ENCODE measurements at places on chromosomes 4 and X.

DNA sequence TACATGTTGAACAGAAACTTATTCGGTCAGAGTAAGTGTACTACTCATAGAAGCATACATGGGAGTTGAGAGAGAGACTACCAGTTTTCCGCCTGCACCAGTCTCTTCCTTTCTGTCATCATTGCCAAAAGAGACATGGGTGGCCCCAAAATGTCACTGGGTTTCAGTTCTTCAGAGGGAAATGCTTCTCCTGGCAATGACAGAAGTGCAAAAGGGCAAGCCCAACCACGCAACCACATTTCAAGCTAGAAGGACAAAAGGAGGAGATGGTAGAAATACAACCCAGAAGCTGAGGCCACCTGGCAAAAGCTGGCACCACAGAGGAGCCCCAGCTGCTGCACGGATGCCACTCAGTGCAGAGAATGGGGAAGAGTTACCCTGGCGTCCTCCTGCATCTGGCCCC, 320.1 kb downstream of the BCOR start:
- DNase-seq, result no peak

DNA sequence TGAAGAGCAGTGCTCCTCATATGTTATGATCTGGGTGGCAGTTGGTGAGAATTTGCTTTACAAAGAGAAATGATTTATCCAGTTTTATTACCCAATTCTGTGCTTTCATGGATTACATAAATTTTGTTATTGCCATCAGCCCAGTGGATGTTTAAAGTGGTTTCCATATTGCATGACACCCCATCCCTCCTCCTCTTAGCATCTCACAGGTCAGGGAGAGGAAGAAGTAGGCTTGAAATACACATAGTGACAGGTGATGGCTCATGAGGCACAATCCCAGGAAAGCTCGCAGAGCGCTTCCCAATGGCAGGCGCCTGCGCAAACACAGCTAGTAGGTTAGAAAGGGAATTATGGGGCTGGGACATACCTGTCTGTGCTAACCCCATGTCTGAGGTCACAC, 47.7 kb upstream of the GATB start:
- DNase-seq, result no peak

GRCh38 chr4:1777822-1778641, 15.1 kb upstream of the FGFR3 start:
- no peak for DNase-seq

DNA sequence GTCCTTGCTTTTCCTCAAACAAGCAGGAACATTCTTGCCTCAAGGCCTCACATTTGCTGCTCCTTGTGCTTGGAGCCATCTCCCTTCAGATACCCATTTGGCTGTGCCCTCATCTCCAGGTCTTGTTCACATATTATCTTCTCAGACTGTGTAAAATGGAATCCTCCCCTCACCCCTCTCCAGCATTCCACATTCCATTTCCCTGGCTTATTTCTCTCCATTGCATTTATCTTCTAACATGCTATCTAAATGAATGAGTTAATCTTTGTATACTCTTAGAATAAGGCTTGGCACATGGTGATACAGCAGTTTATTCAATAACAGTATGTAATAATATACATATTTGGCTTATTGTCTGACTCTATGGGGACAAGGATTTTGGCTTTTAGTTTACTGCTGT, 8.8 kb upstream of the GALNT7 start:
- no peak for DNase-seq

DNA sequence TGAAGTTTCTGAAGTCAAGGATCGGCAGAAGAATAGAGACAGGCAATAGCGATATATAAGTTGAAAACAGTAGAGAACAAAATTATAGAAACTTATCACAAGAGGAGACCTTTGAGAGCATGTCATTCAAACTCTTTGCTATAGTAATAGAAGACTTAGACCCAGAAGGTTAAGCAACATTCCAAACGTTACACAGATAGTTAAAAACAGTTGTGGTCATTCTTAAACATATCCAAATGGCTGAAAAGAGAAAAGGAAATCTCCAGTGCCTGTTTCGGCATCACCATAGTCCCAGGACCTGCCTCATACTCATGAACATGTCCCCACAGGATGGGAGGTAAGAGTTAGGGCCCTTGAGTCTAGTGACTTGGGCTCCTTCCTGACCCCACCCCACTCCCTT, 258.1 kb upstream of the NOCT start:
- DNase-seq, result no peak

GRCh38 chr4:38062088-38062775, 102.0 kb downstream of the PTTG2 start:
- peak; percentile 27 for DNase-seq

DNA sequence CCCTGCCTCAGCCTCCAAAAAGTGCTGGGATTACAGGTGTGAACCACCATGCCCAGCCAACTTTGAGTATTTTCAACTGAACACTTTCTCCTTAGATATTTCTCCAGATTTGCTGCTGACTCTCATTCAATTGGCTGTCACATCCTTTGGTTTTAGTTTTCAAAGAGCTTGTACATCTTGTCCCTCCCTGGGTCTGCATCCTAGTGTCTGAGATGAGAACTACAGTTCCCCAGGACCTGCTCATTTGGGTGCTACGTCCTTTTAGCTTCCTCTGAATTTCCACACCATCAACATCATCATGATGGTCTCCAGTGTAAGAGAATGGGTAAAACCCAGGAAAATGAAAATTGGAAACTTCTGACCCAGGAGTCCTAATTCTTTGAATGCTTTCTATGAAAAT, 312.9 kb downstream of the NLGN4X start:
- DNase-seq, result no peak

DNA sequence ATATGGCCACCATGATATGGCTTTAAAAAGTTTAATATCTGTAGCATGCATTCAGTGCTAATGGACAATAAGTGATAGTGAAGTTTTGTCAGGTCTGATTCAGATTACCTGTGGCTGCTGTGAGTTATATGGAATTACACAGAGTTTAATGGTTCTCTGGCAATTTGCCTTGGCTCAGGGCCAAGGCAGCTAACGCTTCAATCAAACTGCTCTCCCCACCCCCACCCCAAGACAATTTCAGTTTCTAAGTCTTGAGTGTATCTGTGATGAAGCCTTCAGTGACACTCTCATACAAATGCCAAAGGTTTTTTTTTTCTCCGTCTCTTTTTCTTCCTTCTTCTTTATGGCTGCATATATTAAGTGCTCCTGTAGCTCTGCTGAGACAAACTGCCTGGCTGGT, 106.6 kb downstream of the SHROOM4 start:
- no peak for DNase-seq

GRCh38 chr4:168871632-168872031, 138.4 kb downstream of the CBR4 start:
- no peak for DNase-seq

GRCh38 chr4:41408859-41409593, 128.9 kb upstream of the LIMCH1 start:
- no peak for DNase-seq

Measured in stimulated activated CD8-positive, alpha-beta memory T cell treated with anti-CD3 and anti-CD28 coated beads, Interleukin-7, amount 100 ng/mL, for 1 hour (primary cell).